Esophagus mucosa (tissue), 1 donor: ENCODE measurements at places on chromosomes 16 and 17. TPM values are rescaled to one million over a fixed set of nuclear protein-coding genes. Genes with fewer than 3 reads are reported as not detected.

Gene KLHL36
- 26.3 TPM for total RNA-seq

Gene PLEKHM1
- 112 TPM for total RNA-seq

Gene SCIMP
- 0.72 TPM for total RNA-seq

Gene GINS2
- total RNA-seq = 10.9 TPM

Gene CYGB
- 2.6 TPM for total RNA-seq

Gene HES7
- total RNA-seq = 0.40 TPM
